ENCODE measurements at places on chromosomes 7 and 10.

DNA sequence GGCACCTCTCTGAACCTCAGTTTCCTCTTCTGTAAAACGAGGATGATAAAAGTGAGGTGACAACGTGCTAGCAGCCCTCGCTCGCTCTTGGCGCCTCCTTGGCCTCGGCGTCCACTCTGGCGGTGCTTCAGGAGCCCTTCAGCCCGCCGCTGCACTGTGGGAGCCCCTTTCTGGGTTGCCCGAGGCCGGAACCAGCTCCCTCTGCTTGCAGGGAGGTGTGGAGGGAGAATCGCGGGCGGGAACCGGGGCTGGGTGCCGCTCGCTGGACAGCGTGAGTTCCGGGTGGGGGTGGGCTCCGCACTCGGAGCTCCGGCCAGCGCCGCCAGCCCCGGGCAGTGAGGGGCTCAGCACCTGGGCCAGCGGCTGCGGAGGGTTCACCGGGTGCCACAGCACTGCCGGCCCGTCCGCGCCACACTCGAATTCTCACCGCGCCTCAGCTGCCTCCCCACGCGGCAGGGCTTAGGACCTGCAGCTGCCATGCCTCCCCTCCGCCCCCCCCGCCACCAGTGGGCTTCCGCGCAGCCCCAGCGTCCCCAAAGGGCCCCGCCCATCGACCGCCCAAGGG is 24.3 kb upstream of the ACSL5 start:
- DNase-seq: no peak

- no peak for DNase-seq
These were observed 22.2 kb downstream of the ARHGAP21 start for GRCh38 chr10:24701447-24701846.

- DNase-seq: no peak
These were observed 312.3 kb upstream of the MKI67 start for GRCh38 chr10:128438417-128439063.

DNA sequence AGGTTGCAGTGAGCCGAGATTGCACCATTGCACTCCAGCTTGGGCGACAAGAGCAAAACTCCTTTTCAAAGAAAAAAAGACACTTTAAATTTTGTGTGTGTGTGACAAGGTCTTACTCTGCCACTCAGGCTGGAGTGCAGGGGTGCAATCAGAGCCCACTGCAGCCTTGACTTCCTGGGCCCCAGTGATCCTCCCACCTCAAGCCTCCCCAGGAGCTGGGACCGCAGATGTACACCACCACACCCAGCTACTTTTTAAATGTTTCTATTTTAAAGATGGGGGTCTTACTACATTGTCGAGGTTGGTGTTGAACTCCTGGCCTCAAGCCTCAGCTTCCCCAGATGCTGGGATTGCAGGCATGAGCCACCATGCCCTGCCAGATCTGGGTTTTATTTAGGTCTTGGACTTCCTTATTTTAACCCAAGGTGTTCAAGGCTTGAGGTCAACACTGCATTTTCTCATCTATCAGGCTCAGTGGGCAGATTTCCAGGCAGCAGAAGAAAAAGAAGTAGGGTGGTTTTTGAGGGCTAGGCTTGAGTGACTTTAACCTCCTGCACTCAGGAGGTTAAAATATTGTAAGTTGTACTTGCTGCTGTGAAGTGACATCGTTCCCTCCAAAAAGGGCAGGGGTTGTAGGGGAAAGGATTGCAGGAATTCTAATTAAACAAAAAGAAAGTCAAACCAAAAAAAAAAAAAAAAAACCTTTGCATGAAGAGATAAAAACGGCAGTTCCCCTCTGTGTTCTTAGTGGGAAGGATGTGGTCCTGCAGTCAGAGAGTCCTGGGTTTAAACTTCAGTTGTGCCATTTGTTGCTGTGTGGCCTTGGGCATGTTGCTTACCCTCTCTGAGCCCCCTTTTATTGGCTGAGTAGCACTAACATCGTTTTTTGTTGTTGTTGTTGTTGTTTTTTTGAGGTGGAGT is 71.5 kb downstream of the CARD11 start:
- DNase-seq: no peak

DNA sequence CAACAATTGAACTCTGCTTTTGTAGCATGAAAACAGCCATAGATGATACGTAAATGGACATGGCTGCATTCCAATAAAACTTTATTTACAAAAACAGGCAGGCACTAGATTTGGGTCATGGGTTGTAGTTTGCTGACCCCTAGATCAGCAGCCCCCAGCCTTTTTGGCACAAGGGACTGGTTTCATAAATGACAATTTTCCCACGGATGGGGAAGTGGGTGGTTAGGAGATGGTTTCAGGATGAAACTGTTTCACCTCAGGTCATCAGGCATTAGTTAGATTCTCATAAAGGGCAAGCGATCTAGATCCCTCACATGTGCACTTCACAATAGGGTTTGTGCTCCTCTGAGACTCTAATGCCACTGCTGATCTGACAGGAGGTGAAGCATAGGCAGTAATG is 16.5 kb upstream of the ANK3 start:
- no peak for DNase-seq

GRCh38 chr7:66952343-66953043 is 31.5 kb downstream of the TMEM248 start:
- no peak for DNase-seq

GRCh38 chr7:74501298-74501697 is 47.6 kb downstream of the GTF2IRD1 start:
- no peak for DNase-seq

GRCh38 chr7:5354460-5355232 is 69.0 kb downstream of the TNRC18 start:
- no peak for DNase-seq

GRCh38 chr10:114486938-114487814 is 82.9 kb upstream of the AFAP1L2 start:
- no peak for DNase-seq

- DNase-seq: no peak
These were observed 272.6 kb upstream of the NPSR1 start for GRCh38 chr7:34385384-34385783.

- DNase-seq: no peak
These were observed 681.1 kb upstream of the AUTS2 start for GRCh38 chr7:68917041-68917651.

DNA sequence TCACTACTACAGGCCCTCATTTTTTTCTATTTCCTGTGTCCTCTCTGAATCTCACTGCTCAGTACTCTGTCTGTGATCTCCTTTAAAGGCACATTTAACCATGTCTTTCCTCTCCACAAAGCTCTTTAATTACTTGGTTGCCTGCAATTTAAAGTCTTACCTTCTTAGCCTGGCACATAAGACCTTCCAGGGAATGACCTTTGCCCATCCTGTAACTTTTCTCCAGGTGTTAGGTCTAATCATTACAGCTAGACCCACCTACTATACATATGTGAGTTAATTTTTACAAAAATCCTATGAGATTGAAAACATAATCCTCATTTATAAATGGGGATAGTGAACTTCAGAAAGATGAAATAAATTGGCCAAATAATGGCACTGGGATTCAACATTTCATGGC is 244.1 kb upstream of the RHOBTB1 start:
- DNase-seq: no peak

DNA sequence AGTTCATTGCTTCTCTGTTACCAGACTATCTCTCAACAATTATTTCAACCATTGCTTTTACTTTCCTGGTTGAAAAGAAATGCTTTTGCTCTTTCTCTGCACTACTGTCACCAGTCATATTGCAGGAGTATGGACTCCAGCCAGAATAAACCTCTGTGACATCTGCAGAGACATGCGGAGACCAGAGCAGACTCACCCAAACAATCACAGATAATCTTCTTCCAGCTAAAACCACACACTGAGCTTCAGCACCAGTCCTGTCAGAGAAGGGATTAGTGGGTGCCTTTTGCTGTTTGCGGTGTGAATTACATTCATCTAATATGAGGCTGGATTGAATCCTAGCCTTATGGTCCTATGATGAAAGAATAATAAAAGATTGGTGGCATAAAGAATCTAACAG is 258.6 kb downstream of the CNTNAP2 start:
- DNase-seq: no peak

DNA sequence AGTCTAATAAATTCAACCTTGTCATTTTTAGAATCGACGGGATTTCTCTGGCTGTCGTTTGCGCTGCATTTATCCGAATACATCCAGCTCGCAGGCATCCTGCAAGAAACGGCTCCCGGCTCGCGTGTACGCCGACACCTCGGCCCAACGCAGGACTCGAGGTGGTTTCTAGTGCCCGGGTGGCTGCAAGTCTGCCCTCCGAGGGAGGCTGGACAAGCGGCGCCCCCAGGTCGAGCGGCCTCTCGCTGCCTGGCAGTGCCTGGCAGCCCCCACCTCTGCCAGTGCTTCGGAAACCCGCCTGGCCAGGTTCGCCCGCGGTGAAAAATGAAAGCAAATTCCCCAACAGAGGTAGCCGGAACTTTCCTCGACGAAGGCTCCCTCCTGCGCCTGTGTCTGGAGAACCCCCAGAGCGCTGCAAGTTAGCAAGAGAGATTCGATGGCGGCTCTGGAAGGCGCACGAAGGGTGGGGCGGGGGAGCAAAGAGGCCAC is 5.7 kb upstream of the ZNF503 start:
- DNase-seq: no peak

GRCh38 chr10:117139581-117140524 is 1.8 kb upstream of the VAX1 start:
- no peak for DNase-seq

GRCh38 chr7:99419323-99420021 is 10.7 kb downstream of the BUD31 start:
- DNase-seq: no peak

DNA sequence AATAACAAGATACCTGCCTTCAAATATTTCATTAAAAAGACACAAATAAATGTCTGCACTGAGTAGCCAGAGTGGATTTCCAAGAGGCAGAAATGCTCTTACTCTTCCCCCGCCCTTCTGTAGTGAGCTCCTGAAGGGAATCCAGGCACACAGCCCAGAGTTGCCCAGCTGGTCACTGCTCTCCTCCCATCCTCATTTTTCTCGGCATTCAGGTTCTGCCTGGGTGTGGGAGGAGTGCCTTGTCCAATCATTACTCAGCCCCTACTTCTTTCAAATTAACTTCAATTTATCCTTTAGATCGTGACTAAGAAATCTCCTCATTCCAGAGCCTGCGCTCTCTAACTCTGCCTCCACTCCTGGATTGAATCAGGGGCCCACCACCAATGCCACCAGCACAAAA is 12.2 kb downstream of the CCDC6 start:
- no peak for DNase-seq

- no peak for DNase-seq
These were observed 142.0 kb downstream of the SRPK2 start for GRCh38 chr7:105246679-105247078.

- no peak for DNase-seq
These were observed 4.9 kb downstream of the HNRNPF start for GRCh38 chr10:43403911-43404703.

GRCh38 chr7:24402655-24403054 is 118.7 kb downstream of the NPY start:
- DNase-seq: no peak

DNA sequence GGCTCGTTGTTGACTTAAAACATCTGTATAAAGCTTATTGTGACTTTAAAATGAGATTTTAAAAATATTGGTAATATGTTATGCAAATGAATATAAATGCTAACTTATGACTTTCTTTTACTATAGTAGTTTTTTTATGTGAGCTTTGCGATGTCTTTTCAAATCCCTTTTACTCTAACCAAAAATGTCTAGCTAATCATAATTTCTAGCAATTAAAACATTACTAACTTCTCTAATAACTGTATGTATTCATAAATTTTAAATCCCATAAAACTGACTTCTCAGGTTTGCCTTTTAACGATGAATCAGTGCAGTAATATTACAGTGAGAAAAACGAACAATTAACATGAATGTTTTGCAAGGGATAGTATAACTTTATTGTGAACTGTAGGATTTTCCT is 113.2 kb downstream of the MAPK8 start:
- DNase-seq: no peak

- DNase-seq: no peak
These were observed 75.5 kb upstream of the STARD3NL start for GRCh38 chr7:38102507-38102906.

GRCh38 chr7:157568770-157569584 is 232.2 kb downstream of the DNAJB6 start:
- DNase-seq: peak; percentile 7

- DNase-seq: peak; percentile 64
These were observed 35.2 kb upstream of the GDF10 start for GRCh38 chr10:47264797-47265281.

DNA sequence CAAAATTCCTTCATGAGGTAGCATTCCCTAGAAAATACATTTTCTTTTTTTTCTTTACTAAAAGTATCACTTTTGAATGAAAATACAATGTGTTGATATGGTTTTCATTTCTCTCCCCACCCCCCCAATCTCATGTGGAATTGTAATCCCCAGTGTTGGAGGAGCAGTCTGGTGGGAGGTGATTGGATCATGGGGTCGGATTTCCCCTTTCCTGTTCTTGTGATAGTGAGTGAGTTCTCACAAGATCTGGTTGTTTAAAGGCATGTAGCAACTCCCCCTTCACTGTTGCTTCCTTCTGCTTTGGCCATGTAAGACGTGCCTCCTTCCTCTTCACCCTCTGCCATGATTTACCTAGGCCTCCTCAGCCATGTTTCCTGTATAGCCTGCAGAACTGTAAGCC is 790.3 kb upstream of the KCND2 start:
- DNase-seq: no peak

- no peak for DNase-seq
These were observed 39.7 kb upstream of the ZNF32 start for GRCh38 chr10:43688348-43688892.

DNA sequence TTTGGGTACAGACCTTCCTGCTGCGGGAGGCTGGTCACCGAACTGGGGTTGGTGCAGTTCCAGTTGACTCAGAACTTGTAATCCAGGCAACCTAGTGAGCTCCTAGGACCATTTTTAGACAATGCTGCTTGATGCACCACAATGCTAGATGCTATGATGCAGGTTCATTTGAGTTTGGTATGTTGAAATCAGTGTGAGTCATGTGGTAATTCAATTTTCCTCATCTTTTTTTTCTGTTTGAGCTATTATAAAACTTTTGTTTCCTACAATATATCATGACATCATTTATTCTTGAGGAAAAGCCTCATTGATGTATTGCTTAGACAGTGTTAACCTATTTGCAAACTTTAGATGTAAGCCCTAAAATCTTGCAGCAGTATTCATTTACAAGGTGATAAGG is 40.9 kb upstream of the MTPN start:
- no peak for DNase-seq

- DNase-seq: no peak
These were observed 115.3 kb upstream of the BMPER start for GRCh38 chr7:33789871-33790630.

DNA sequence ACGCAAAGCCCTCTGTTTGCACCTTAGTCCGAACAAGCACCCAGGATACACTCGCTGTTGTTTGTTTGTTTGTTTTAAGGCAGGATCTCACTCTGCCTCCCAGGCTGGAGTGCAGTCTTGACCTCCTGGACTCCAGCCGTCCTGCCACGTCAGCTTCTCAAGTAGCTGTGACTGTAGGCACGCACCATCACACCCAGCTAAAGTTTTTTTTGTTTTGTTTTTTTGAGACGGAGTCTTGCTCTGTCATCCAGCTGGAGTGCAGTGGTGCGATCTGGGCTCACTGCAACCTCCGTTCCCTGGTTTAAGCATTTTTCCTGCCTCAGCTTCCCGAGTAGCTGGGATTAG is 76.8 kb downstream of the CTBP2 start:
- DNase-seq: no peak
